ENCODE measurements at places on chromosomes 5 and 9.

- no peak for DNase-seq
Observed at GRCh38 chr9:88072831-88073375, 65.4 kb downstream of the SPATA31C2 start.

DNA sequence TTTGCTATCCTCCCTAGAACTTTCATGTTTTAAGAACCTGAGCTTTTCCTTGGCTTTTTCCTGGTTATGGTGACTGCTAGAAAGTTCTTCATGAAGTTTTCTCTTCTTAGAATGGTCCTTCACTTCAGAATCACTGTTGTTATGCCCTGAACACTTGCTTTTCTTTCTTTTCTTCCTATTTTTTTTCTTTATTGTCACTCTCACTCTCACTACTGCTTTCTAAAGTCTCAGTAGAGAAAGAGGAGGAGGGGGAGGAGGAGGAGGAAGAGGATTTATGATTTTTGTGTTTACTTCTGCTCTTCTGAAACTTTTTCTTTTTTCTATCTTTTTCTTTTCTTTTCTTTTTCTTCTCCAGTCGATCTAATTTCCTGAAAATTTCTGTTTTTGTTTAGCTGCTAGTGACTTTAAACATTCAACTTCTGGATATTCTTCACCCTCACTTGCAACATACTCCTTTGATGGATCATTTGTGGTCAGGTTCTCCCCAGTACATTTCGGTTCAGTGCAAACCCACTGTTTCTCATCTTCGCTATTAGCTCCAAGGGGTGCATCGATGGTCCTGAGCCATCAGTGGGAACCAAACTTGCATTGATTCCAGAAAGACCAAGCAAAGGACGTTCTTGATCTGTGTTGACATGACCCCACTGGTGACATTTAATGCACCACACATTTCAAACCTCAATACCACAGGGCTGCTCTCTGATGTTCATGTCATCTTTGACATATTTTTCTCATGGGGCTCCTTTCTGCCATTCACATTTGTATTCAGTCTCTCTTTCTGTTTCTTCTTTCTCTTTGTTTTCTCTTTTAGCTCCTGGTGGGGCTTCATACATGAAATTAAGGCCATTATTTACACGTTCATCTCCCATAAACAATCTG lies 81.6 kb upstream of the HAND1 start:
- DNase-seq, result no peak

DNA sequence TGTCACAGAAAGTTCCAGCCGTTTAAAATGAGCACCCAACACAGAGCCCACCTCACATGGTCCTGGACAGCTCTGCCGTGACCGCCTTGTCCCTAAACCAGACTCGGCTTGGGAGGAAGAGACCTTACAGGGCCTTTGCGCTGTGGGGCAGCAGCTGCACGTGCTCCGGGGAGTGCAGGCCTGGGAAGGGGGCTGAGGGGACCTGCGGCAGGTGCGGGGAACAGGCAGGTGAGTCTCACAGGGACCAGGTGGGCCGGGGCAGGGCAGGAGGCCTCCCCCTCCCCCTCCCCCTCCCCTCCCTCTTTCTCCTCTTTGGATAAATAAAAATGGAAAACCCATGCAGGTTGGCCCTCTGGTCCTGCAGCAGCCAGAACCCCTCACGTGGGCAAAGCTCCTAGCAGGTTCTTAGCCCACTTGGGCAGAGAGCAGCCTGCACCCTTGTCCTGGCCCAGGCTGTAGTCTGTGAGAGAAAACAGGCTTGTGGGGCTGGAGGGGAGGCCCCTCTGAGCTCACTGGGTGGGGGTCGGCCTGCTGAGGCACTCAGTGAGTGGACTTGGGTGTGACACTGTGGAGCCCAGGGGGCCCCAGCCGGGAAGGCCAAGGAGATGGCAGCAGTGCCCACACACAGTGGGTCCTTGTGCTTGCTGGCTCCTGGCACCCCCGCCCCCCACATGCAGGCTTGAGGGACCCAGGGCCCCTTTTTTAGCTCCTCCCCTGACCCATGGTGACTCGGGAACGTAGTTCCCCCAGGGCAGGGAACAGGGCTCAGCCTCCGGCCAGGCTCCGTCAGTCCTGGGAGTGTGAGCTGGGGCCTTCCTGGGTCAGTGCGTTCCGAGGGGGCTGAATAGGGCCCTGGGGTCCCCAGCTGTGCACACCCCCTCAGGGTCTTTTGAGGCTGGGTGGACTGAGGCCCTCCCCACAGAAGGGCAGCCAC lies 40.0 kb upstream of the CACNA1B start:
- DNase-seq, result no peak

GRCh38 chr5:72606525-72606924 lies 99.3 kb upstream of the ZNF366 start:
- no peak for DNase-seq

GRCh38 chr9:91090130-91090410 lies 271.6 kb downstream of the AUH start:
- no peak for DNase-seq

All from neural progenitor cell (in vitro differentiated cells).